ENCODE measurements at places on chromosomes 12 and 14.

GRCh38 chr14:53103636-53104340 lies 49.3 kb downstream of the DDHD1 start:
- DNase-seq: no peak

DNA sequence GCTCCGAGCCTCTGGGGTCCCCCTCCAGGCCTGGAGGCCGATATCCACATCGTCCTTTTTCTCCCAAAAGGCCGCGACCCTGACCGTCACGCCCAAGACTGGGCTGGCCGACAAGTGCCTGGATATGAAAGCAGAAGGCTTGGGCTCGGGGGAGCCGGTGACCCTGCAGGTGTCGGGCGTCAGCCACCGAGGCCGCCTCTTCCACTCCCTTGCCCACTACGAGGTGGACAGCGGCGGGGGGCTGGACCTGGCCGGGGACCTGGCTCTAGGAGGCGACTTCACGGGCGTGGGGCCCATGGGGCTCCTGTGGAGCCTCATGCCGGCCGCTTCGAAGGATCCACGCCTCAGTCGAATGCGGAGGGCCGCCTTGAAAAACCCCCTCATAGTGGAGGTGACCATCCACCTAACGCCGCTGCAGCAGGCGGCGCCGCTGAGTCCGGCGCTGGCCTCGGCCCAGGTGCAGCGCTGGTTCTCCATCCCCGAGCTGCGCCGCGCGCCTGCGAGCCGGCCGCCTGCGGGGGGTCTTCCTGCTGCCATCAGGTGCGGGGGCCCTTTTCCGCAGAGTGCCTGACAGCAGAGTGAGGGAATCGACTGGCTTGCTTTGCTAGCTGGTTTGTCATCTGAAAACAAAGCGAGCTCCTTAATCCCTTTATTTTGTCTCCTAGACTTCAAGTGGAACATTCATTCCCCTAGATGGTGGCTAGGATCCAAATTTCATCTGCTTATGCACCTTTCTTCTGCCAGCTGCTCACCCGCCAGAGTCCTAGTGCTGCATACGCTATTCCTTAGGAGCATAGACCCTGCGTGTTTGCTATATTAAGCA lies 10.6 kb upstream of the DNAL1 start:
- peak; percentile 61 for DNase-seq

GRCh38 chr12:19402211-19402610 lies 37.1 kb upstream of the AEBP2 start:
- no peak for DNase-seq

GRCh38 chr14:101505236-101505970 lies 55.9 kb upstream of the DIO3 start:
- no peak for DNase-seq

GRCh38 chr14:70804556-70805162 lies 4.7 kb downstream of the MAP3K9 start:
- no peak for DNase-seq

DNA sequence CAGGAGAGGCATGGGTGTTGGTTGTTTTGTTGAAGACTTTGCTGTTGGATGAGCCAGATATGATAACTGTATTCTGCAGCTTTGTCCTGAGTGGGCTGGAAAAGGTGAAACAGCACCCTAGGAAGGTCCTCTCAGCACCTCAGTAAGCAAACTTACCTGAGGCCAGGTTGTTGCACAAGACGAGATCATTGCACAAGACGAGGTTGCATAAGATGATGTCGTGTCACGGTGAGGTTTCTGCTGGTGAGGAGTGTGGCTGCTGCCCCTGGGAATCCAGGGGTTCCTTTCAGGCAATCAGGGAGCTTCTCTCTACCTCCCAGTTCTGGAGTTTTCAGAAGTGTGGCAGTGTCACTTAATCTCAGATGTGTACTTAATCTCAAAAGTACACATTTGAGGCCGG lies 85.6 kb downstream of the GLT1D1 start:
- DNase-seq: no peak

DNA sequence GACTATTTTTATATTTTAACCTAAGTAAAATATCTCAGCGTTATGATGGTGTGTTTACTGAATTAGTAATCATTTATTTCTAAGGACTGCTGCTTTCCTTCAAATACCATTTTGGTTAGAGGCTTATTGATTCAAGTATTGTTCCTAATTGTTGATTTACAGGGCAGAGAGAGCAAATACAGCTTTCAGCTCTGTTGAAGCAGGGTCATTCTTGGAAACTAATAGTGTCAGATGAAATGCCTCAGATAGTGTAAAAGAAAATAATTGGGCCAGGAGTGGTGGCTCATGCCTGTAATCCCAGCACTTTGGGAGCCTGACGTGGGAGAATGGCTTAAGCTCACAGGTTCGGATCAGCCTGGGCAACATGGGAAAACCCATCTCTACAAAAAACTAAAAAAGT lies 249.3 kb downstream of the FUT8 start:
- no peak for DNase-seq

DNA sequence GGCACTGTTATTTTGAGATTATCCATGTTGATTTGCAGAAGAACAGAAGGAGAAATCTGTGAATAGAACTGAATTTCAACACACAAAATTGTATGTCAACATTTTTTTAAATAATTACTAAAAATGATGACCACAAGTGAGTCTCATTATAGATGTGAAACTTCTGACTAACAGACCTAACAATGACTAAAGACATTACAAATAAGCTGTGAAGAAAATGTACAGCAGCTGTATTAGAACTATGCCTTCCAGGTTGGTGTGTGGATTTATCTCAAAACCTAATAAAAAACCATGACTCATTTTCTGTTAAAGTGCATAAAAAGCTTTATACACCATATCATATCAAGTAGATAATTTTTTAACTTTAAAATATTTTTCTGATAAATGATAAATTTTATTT lies 22.5 kb upstream of the FOXG1 start:
- no peak for DNase-seq

DNA sequence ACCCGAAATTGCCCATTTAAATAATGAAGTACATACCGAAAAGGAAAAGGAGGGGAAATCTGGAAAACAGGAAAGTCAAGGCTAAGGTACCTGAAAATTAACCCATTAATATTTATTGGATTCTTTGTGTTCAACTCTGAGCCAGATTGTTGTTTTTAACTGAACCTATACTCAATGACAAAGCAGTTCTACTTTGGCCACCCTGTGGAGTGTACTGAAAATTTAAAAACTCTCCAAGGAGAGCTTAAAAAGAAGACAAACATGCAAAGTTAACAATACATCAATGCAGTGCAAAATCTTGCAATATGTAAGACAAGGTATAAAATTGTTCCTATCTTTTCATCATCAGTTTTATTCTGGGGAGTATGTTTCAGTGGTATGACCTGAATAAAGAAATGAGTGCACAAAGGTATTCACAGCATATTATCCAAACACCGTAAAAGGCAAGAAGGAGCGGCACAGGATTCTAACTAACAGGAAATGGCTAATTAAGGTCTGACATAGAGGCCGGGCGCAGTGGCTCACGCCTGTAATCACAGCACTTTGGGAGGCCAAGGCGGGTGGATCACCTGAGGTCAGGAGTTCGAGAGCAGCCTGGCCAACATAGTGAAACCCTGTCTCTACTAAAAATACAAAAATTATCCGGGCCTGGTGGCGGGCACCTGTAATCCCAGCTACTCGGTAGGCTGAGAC lies 1.7 kb downstream of the USP44 start:
- DNase-seq: no peak

Measured in NCI-H345 (cell line).